ENCODE measurements at places on chromosomes 11 and 22.

DNA sequence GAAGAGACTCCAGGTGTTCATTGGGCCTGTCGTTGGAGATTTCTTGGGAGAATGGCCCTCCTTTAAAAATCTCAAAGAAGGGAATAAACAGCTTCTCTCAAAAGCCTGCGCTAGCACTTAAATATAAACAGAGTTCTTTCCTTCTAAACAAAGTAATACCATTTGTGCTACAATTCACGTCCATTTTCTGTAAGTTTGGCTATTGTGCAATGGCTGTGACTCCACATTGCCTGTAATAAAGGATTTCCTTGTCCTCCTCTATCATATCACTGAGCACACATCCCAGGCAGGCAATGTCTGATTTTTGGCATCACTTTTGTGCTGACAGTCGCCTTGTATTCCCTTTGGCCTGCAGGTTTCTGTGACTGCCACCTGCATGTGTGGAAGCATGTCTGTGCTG is 4.9 kb upstream of the ADAMTS8 start:
- DNase-seq, result no peak

GRCh38 chr11:69775163-69775755 is at the start of gene FGF4:
Gene FGF4, minus strand, starts transcription at chr11:69775341. Its CDS starts 257 bp downstream, at chr11:69775084.
- no peak for DNase-seq

GRCh38 chr11:66072518-66072917 is 2.4 kb downstream of the PACS1 start:
- no peak for DNase-seq

- DNase-seq, result no peak
Measured at GRCh38 chr11:87338046-87338639, 300.4 kb downstream of the TMEM135 start.

DNA sequence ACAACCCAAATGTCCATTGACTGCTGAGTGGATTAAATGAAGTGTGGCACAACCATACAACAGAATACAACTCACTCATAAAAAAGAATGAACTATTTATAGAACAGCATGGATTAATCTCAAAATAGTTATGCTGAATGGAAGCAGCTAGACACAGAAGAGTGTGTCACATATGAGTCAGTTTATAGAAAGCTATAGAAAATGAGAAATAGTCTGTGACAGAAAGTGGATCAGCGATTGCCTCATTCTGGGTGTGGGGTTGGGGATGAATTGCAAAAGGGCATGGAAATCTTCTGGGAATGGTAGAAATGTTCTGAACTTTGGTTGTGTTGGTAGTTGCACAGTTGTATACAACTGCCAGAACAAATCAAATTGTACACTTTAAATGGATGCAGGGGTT is 37.4 kb downstream of the PRR5L start:
- DNase-seq, result no peak

DNA sequence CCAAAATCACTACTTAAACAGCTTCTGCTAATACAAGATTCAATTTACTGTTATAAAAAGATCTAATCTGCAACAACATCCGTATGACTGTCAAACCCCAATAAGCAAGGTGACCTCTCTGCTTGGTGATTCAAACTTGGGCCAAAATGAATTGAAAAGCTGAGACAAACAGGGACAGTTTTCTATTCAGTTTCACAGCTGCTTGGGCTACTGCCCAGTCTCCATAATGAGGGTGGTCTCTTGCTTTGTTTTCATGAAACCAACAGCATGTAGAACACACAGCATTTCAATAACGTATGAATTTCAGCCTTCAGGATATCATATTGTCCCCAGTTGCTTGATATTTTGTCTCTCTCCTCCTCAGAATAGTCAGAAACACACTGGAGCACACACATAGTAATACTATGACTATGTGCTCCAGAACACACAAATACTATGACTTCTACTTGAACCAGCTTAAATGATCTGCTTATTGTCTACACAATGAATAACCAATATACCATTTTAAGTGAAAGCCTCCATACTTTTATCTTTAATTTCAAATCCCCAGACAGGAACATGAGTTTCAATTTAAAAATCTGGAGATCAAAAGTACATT is 285.0 kb downstream of the TTC28 start:
- DNase-seq, result no peak

DNA sequence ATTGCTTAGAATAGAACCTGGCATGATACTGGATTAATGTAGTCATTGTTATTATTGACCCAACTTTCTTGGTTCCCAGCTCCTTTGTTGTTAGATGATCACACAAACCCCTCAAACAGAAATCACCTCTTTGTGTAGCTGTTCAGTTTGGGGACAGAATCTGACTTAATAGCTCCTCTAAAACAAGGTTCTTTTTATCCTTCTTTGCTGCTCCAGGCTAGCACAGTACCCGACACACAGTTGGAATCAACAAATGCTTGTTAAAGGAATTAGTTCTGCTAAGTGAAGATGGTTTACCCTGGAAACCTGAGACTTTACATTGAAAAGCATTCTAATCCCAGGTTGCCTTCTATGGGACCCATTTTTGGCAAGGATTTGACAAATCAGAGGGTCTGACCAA is 43.9 kb downstream of the GAB2 start:
- DNase-seq, result no peak

GRCh38 chr11:44252999-44253602 is 56.8 kb downstream of the ALX4 start:
- no peak for DNase-seq

DNA sequence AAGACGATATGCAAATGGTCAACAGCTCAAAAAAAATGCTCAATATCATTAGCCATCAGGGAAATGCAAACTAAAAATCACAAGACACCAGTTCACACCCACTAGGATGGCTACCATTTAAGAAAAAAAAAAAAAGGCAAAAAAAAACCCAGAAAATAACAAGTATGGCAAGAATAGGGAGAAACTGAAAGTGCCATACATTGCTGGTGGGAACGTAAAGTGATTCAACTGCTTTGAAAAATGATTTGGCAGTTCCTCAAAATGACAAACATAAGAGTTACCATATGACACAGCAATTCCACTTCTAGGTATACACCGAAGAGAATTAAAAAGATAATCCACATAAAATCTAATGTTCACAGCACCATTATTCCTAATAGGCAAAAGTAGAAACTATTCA is 47.5 kb downstream of the PICALM start:
- no peak for DNase-seq

GRCh38 chr11:109858152-109858551 is 235.0 kb upstream of the ZC3H12C start:
- DNase-seq, result no peak

- DNase-seq, result no peak
Measured at GRCh38 chr11:11895672-11896071, 53.9 kb downstream of the USP47 start.

- DNase-seq, result no peak
Measured at GRCh38 chr11:119365071-119365591, 16.4 kb downstream of the USP2 start.

GRCh38 chr11:95916049-95916448 is 7.9 kb downstream of the MTMR2 start:
- DNase-seq, result no peak

DNA sequence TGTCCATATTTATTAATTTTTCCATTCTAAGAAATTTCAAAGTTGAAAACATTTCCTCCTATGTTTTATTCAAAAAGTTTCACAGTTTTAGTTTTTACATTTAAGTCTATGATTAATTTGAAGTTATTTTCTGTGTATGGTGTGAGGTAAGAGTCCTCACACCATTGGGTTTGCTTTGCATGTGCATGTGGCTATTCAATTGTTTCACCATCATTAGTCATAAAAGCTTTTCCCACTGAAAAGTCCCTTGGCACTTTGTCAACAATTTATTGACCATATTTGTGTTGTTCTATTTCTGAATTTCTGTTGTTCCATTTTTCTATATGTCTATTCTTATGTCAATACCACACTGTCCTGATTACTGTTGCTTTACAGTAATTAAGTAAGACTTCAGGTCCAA is 186.5 kb downstream of the KIF18A start:
- DNase-seq, result no peak

GRCh38 chr11:87281496-87281895 is 243.8 kb downstream of the TMEM135 start:
- no peak for DNase-seq

DNA sequence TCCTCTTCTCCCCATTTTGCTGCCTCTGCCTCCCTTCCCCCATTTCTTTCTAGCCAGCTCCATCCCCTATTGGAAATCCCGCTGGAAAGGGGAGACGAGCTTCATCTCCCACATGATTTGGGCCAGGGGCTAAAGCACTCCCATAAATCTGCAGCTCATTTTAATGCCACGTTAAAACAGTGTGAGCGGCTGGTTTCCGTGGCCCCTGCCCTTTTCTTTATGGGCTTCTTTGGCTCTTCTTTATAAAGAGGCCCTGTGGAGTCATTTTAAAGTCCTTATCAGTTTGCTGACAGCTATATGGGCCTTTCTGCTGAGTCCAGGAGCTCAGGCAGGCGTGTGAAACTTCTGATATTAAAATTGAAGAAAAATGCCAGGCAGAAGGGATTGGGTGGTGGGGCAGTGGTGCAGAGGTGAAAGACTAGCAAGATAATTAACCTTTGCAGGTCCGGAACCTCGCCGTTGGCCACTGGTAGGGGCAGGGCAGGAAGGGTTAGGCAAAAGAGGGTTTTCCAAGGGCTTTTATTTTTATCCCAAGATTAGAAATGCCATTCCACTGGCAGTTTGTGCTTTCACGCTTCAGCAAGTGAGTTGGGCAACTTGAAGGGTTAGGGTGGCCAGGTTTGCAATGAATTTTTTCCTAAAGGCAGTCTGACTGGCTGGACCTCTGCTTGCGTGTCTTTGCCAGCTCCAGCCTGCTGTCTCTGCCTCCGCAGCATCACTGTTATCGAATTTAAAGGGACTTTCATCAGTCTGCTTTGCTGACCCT is 44.3 kb downstream of the EXT2 start:
- no peak for DNase-seq

DNA sequence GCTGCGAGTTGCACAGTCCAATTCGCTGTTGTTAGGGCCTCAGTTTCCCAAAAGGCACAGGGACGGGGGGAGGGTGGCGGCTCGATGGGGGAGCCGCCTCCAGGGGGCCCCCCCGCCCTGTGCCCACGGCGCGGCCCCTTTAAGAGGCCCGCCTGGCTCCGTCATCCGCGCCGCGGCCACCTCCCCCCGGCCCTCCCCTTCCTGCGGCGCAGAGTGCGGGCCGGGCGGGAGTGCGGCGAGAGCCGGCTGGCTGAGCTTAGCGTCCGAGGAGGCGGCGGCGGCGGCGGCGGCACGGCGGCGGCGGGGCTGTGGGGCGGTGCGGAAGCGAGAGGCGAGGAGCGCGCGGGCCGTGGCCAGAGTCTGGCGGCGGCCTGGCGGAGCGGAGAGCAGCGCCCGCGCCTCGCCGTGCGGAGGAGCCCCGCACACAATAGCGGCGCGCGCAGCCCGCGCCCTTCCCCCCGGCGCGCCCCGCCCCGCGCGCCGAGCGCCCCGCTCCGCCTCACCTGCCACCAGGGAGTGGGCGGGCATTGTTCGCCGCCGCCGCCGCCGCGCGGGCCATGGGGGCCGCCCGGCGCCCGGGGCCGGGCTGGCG is at the start of gene BCR:
TSS of gene BCR (plus strand) at position 209 of the 592 bp plus-strand sequence. CDS start 452 bp downstream, outside the sequence.
- DNase-seq, result no peak

DNA sequence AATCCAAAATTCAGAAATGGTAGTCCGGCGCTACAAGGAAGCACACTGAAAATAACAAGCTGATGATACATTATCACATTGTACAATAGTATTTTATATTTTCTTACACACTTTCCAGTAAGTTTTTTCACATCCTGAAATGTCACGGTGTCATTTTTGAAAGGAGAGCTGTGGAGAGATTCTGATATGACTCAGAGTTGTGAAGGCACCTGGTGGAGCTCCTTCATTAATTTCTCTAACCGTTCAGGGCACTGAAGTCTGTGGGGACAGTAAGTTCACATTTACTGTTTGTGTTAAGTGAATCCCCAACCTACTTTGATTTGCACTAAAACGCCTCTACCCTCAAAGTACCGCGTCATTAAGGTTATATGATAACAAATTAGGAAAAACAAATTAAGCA is 13.3 kb downstream of the LDHAL6A start:
- no peak for DNase-seq

DNA sequence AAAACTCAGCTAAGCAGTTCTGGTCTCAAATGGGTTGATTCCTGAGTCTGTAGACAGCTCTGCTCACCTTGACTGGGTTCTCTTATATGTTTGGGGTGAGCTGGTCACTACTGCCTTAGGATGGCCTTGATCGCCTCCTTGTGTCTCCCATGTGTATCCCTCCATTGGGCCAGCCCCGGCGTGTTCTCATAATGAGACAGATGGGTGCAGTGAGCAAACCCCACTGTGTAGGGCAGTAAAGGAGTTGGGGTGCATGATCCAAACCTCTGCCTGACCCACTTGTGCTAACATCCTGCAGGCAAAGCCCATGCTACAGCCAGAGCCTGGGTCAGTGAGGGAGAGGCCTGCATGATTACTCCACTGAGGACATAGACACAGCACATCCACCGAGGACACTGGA is 657.6 kb downstream of the BRD1 start:
- no peak for DNase-seq

DNA sequence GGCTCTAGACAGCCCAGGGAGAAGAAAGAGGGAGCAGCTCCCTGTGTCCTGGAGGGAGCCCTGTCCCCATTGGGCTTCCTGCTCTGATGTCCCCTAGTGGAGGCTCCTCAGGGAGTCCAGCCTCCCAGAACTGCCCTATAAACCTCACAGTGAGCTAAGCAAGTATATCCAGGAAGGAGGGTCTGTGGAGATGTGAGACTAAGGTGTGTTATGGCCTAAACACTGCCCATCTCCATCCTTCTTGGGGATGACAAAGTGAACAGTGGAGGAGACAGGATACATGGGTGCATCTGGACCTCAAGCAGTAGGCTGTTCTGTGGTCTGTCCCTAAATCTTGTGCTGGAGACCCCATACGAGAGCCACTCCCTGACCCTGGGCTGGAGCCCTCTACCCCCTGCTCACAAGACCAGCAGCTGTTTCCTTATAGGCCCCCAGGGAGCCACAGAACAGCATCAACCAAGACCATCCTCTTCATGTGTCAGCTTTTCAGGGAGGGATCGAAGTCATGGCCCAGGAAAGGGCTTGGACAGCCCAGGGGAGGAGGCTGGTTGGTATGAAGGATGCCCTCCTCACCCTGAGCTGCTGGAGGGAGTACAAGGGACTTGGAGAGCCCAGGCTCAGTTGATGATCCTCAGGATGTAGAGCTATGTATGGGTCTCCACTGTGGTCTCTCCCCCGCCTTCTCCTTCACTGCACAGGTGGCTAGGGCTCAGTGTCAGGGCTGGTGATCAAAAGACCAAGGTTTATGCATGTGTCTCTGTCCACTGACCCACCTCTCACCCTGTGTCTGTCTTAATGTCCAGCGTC is 49.7 kb upstream of the TOP3B start:
- DNase-seq, result no peak
